Glutamatergic neuron (in vitro differentiated cells): ENCODE measurements at places on chromosomes 2 and 18. TPM values are rescaled to one million over a fixed set of nuclear protein-coding genes. Genes with fewer than 3 reads are reported as not detected.

DNA sequence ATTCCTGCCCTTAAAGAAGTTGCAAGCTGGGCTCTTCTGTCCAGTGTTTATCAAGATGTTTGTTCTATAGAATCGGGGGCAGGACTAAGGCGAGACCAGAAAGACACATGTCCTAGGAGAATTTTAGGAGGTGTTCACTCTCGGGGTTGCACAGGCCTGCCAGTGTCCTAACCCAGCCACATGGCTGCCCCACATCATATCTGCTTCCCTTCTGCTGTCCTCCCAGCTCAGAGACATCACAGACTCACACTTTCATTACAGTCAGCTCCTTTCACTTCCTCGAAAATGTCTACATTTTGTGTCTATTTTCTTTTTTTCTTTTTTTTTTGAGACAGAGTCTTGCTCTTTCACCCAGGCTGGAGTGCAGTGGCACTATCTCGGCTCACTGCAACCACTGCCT is 10.7 kb upstream of the MRO start:
- H3K36me3 ChIP-seq, result no peaks in the 10 kb centered on the region
- H3K4me3 ChIP-seq, result no peak overlapping the region
- H3K4me1 ChIP-seq, result peaks cover 4% of the 10 kb centered on the region
- no peak overlapping the region for H3K27ac ChIP-seq
- no peak for DNase-seq

- no peak overlapping the region for H3K4me3 ChIP-seq
- H3K36me3 ChIP-seq, result no peaks in the 10 kb centered on the region
- no peaks in the 10 kb centered on the region for H3K27me3 ChIP-seq
- DNase-seq, result no peak
These were observed 101.9 kb downstream of the THADA start for GRCh38 chr2:43493954-43494353.

GRCh38 chr2:60490848-60491247 is 62.6 kb downstream of the BCL11A start:
- no peak for DNase-seq
- H3K27me3 ChIP-seq, result no peaks in the 10 kb centered on the region
- no peak overlapping the region for H3K4me3 ChIP-seq
- no peak overlapping the region for H3K27ac ChIP-seq
- peaks cover 15% of the 10 kb centered on the region for H3K4me1 ChIP-seq
- H3K36me3 ChIP-seq, result no peaks in the 10 kb centered on the region

GRCh38 chr2:237980751-237981150 is 13.9 kb downstream of the UBE2F start:
- H3K27me3 ChIP-seq, result peaks cover 6% of the 10 kb centered on the region
- no peaks in the 10 kb centered on the region for H3K36me3 ChIP-seq
- H3K4me1 ChIP-seq, result peaks cover 25% of the 10 kb centered on the region
- H3K4me3 ChIP-seq, result no peak overlapping the region
- H3K27ac ChIP-seq, result peak overlapping the region; percentile 11
- DNase-seq, result no peak

SNRNP27 gene
- 93.7 TPM for total RNA-seq

SMAD7 gene
- total RNA-seq, result 10.8 TPM
